ENCODE measurements at places on chromosomes 4 and X.

- DNase-seq = peak; percentile 26
Observed at GRCh38 chr4:3710451-3711182, 55.6 kb upstream of the ADRA2C start.

DNA sequence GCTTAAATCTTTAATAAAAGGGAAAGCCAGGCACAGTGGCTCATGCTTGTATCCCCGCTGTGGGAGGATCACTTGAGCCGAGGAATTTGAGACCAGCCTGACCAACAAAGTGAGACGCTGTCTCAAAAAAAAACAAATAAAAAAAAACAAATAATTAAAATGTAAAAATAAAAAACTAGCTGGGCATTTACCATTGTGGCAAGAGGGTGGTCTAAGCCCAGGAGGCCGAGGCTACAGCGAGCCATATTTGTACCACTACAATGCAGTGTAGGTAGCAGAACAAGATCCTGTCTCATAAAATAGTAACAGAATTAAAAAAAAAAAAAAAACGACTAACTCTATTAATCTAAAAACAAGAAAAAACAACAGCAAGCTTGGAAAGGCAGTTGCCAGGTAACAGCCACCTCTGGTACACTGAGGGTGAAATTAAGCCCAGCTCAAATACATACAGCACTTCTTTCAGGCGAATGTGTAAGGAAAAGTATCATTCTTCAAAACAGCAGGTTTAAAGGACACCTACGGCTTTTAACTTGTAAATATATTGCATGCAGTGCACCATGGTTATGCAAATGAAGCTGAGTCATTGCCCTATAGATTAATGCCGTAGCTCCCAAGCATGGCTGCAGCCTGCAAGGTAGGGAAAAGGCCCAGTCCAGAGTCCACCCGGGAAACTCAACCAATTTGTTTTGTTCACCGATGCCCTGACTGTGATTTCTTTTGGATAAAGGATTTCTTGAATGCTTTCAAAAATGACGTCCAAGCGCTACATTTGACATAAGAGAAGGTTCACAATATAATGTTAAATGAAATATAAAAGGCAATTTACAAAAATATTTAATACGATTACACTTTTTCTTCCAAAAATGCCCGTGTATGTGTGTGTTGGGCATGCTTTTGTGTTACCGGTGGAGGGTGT is 14.5 kb upstream of the TXLNG start:
- DNase-seq = no peak

- no peak for DNase-seq
Observed at GRCh38 chrX:24506082-24506481, 41.0 kb downstream of the PDK3 start.

DNA sequence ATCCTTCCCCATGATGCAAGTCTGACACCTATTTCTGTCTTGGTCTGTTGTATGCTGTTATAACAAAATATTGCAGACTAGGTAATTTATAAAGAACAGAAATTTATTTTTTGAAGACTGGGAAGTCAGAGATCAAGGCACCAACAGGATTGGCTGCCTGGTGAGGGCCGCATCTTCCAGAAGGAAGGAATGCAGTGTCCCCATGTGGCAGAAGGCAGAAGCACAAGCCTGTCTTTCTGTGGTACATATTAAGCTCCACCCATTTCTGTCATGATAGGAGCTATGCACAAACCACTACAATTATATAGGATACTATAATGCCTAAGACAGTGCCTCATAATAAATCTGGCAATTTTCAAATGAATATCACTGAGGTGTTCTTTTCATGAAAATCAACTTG is 502.3 kb upstream of the DIAPH2 start:
- DNase-seq = no peak

DNA sequence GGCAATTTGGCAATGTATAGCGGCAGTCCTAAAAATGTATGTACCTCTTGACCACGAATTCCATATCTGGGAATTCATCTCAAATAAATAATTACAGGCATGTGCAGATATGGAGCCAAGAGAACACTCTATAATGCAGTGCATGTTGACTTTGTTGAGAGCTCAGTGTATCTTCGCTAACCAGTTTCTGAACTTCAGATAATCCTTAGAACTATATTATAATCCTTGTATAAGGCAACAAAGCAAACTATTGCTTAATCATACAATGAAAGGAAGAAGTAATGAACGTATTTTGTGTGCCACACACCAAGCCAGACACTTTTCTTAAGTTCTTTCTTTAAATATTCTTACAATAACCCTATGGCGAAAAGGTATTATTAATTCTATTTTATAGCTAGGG is 168.5 kb downstream of the SMIM20 start:
- no peak for DNase-seq

DNA sequence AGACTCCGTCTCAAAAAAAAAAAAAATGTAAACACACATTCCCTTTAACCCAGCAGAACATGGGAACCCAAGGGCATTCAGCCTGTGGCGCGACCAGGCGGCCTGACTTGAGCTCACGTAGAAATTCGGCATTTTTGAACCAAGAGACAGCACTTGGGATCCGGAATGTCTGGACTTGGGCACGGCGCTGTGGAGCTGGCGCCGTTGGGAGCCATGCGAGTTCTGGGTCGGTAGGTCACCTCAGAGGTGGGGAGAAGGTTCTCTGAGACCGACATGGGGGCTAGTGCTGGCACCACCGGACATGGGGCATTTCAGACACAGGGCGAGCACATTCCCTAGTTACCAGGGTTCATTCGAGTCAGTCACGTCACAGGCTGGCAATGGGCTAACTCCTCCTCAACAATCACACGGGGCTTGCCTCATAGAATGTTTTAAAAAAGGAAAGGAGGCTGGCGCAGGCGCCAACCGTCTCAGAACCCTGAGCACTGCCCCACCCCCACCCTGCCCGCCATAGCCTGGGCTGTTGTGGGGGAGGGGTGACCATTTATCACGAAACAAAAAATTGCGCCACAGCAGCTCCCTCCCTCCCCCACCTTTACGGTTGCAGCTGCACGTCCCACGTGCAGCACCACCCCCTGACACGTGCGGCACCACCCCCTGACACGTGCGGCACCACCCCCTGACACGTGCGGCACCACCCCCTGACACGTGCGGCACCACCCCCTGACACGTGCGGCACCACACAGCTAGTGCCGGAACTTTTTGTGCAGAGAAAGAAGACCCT is at the start of gene TEX28:
TSS of gene TEX28 (minus strand) at position 334 of the 784 bp plus-strand sequence. CDS start 3,007 bp downstream, outside the sequence.
- DNase-seq = no peak

- no peak for DNase-seq
Observed at GRCh38 chr4:47876310-47876709, 38.1 kb downstream of the NFXL1 start.

DNA sequence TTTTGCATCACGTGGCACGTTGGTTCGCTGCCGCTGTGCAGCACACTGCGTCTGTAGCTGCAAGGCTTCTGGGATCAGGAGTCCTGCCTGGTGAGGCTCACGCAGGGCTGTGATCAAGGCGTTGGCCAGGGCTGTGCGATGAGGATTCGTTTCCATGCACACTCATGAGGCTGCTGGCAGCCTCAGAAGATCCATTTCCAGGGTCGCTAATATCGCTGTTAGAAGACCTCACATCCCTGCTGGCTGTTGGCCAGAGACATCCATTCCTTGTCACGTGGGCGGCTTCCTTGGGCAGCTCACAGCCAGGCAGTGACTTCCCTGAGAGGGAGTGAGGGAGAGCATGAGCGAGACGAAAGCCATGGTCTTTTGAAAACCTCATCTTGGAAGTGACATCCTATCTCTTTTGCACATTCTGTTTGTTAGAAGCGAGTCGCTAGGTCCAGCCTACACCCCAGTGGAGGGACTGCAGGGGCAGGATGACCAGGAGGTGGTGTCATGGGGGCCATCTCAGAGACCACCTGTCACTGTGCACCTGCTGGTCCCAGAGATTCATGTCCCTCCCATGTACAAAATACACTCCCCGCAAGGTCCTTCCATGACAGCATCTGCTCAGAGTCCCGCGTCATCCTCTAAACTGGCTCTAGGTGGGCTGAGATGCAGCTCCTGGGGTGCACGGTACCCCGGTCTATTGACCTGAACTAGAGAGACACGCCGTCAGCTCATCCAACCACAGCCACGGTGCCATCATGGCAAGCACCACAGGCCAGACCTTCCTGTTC is 12.2 kb downstream of the RGS12 start:
- DNase-seq = no peak

DNA sequence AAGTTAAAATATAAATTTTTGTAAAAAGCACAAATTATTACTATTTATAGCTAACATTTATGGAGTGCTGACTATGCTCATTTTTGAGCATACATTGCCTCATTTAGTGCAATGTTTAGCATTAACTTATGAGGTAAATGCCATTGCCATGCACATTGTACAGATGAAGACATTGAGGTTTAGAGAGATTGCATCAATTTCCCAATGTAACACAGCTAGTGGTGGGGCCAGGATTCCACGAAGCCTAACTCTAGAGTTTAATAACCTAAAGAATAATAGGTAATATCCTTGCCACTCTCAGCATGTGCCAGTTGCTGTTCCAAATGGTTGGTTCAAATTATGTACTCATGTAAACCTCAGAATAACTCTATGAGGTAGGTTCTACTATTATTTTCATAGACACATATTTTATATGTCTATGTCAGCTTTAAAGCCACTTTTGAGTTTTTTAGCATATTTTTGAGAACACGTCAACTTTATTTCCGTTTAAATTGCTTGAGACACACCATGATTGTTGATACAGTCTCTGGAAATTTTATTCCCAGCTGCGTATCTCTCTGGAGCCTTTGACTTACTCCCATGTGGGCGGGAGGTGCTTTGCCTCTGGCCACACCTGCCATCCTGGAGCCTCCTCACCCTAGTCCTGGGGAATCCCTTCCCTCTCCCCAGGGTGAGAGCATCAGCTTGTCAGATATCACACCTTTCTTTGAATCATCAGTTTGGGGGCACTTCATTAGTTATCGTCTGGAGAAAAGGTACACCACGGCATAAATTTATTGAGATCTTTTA is 10.8 kb upstream of the ADH1A start:
- DNase-seq = no peak

- no peak for DNase-seq
Observed at GRCh38 chr4:15294832-15295231, 133.0 kb upstream of the C1QTNF7 start.

GRCh38 chr4:10951306-10951705 is 266.7 kb upstream of the CLNK start:
- no peak for DNase-seq

- DNase-seq = no peak
Observed at GRCh38 chr4:155617296-155617695, 49.4 kb upstream of the GUCY1A1 start.

DNA sequence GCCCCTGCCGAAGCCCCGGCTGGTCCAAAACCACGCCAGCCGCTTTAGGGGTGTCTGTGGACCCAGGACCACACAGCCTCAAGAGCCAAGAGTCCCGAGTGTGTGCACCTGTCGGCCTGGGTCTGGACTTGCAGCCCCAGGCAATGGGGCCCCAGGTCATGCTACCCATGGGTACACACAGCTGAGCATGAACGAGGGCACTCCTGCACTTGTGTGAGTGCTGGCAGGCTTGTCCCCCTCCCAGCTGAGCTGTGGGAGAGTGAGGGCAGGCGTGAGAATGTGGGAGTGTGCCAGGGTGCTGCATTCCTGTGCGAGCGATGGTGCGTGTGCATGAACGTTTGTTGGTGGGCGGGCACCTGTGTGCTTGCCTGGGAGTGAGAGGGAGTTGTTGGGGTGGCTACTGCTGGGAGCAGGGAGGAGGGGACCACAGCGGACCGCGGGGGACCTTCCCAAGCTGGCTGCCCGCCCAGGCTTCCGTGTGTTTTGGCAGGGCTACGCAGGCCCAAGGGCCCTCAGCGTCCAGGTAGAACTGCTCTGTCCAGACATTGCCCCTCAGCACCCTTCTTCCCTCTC is 30.8 kb downstream of the BLOC1S4 start:
- peak; percentile 72 for DNase-seq

GRCh38 chrX:119475389-119476101 is 7.3 kb downstream of the SLC25A5 start:
- DNase-seq = no peak

GRCh38 chrX:114650351-114650750 is 66.5 kb downstream of the HTR2C start:
- DNase-seq = no peak

DNA sequence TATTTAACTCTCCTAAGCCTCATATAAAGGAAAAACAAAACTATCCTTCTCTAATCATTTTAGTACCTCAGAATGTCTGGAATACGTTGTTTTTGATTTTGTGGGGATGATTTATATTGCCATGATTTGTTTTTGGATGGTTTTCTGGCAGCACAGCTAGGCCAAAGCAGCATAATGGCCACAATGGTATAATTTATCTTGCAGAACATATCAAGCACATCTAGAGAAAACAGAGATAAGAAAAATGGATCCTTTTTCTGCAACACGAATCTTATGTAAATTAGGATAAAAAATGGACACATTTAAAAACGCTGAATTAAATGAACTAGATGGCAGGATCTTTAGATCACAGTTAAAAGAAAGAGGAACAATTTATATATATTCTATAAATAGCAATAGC is 269.9 kb upstream of the FAT4 start:
- no peak for DNase-seq

GRCh38 chr4:121877041-121877773 is 6.9 kb upstream of the BBS7 start:
- DNase-seq = no peak

- no peak for DNase-seq
Observed at GRCh38 chrX:133849676-133850075, 135.7 kb downstream of the GPC3 start.

DNA sequence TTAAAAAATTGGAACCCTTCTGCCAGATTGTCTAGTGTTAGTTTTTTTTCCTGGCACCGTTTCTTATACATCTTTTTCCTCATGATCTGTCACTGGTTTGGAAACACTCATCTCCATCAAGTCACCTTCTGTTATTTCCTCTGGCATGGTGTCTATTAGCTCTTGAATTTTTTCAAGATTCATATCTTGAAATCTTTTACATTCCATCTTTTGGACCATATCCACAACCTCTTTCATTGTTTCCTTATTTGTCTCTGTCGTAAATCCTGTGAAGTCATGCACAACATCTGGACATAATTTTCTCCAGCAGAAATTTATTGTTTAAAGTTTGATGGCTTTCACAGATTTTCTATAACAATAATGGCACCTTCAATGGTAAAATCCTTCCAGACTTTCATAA is 10.2 kb upstream of the TMEM185A start:
- no peak for DNase-seq

DNA sequence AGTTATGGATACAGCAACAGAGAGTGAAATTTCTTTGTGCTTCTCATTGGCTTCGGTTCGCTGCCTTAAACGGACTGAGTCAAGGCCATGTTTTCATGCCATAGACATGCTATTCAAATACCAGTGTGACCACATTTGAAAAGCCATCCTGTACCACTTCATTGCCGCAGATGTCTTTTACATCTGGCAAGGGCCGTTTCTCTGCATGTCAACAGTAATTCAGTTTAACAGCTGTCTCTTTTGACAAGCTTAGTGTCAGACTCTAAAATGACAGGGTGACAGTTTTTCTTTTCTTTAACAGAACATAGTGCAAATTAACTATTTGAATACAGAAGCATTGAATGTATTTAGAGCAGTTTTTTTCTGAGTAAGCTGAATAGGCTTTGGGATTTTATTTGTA is 362.2 kb upstream of the POU3F4 start:
- DNase-seq = no peak

GRCh38 chrX:1601051-1601767 is 9.8 kb downstream of the AKAP17A start:
- DNase-seq = peak; percentile 26
